ENCODE measurements at places on chromosomes 5 and 9.
A peak's percentile ranks its signal among the peaks of the same experiment; 100 is the strongest.

DNA sequence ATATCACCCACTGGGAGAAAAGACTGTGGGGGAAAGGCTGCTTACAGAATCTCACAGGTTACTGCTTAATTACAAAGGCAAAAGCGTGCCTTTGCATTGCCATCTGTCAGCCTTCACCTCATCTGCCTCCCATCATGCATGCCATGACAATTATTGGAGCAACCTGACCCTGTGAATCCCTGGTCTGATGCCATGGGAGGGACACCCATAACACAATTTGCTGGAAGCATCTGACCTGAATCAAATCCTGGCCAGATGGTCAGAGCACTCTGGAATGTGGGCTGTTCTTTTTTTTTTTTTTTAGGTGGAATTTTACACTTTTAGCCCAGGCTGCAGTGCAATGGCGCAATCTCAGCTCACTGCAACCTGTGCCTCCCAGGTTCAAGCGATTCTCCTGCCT is 11.6 kb upstream of the RETREG1 start:
- no peak for DNase-seq

DNA sequence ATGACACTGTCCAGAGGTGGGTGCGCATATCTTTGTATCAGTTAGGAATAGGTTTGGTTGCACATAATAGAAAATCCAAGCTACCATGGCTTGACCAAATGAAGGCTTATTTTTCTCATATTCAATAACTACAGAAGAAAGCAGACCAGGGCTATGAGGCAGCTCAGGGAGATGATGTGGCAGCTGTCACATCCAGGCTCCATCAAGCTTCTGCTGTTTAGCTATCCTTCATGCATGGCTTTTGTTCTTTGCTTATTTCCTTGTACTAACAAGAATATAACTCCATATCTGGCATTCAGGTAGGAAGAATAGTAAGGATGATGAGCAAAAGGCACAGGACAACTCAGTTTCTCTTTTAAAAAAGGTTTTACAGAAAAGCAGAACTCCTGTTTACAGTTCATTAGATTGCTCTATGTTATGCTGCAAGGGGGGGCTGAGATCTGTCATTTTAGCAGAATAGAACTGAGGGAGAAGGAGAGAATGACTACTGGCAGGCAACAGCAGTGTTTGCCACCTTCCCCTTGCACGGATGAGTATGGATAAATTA is 336.1 kb downstream of the MLLT3 start:
- DNase-seq: no peak

GRCh38 chr9:37453827-37454226 is 11.4 kb downstream of the ZBTB5 start:
- DNase-seq: no peak

GRCh38 chr9:135183528-135184180 is 96.2 kb downstream of the OLFM1 start:
- DNase-seq: no peak

DNA sequence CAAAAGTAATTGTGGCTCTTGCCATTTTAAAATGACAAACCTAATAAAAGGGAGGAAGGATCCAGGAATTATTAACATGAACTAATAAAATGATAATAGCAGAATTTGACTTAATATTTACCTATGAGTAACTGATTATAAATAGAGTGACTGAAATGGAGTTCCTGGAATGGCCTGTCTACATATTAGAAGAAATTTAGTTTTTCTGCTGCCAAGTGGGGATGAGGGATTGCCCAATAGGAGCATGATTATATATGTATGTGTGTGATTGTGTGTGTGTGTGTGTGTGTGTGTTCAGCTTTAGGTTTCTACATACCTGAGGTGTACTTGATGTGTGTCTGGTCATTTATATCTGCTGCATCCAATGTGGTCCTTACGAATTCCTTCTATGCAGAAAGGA is 36.6 kb upstream of the ITGA1 start:
- no peak for DNase-seq

DNA sequence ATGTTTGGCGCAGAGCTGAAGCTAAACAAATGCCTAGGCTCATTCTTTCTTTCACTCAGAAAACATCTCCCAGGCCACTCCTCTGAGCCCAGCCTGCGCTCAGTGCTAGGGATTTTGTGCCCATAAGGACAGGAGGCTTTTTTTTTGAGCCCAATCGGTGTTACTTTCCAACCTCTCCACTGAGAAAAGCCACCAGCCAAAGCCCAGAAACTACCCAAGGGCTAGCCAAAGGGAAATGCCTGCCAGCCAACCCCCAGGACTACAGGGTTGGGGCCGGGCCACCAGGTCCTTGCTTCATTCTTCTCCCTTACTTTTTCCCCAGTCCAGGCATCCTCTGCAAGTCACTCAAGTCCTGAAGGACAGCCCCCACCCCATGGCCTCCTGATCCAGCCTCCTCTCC is 134.7 kb downstream of the PAX5 start:
- DNase-seq: no peak

- DNase-seq: no peak
Observed at GRCh38 chr9:74735761-74736160, 152.0 kb downstream of the TRPM6 start.

DNA sequence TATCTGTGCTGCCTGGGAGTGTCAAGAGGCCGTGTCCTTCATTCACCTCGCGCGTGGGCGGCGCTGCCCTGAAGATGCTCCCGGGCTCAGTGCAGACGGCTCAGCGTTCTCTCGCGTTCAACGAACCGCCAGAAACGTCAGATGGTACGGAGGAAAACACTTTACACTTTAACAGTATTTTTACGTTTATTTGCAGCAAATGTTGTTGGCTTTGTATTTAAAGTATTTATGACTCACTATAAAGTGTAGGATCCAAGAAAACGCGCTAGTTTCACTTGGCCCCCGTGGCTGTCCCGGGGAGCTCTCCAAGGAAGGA is 544 bp upstream of the ERCC6L2 start:
- peak; percentile 27 for DNase-seq

DNA sequence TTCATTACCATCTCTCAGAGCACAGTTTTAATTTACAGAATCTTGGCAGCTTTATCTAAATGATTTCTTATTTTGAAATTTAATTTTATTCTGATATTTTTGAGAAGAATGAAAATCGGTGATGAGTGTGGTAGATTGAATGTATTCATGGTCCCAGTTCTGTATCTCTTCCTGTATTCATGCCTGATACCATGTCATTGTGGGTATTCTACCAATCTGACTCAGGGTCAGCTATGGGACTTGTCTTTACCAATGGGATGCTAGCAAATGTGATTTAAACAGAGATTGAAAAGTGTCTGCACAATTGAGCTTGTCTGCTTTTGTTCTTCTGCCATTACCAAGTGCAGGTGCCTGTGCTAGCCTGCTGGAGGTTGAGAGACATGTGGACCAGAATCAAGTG is 17.8 kb upstream of the ZNF618 start:
- DNase-seq: no peak

GRCh38 chr5:173672891-173673290 is 56.4 kb upstream of the BOD1 start:
- DNase-seq: no peak

- no peak for DNase-seq
Observed at GRCh38 chr5:100860407-100860806, 42.7 kb downstream of the ST8SIA4 start.

GRCh38 chr9:86876621-86877196 is 70.6 kb downstream of the GAS1 start:
- no peak for DNase-seq

DNA sequence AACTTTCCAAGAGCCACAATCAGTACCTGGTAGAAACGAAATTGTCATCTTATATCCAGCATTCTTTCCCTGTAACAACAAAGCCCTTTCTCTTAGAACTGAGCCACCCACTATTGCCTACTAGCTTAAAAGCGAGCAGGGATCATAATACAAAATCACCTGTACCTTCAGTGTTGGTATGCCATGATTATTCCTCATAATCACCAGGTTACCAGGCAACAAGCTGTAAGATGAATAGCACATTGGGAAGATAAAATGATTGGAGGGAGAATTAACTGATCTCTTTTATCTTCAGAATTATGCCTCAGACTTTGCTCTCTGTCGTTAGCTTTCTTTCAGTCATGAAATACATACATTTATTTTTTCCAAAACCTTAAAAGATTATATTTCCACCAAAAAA is 345.6 kb downstream of the PRELID2 start:
- DNase-seq: no peak

DNA sequence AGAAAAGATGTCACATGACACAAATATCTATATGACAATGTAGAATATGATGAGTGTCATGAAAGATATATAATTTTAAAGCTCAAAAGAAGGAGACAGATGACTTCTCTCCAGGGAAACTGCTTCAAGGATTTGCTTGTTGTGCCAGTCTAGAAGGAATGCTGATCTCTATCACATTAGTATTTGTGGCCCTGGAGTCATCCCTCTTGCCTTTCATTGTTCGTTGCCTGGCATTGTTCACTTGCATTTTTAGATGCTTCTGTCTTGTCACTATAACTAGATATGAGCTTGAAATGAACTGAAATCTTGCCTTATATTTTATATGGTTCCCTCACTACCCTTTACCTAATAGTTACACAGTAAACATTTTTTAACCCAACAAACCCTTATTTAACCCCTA is 207.5 kb downstream of the ZNF608 start:
- DNase-seq: no peak

DNA sequence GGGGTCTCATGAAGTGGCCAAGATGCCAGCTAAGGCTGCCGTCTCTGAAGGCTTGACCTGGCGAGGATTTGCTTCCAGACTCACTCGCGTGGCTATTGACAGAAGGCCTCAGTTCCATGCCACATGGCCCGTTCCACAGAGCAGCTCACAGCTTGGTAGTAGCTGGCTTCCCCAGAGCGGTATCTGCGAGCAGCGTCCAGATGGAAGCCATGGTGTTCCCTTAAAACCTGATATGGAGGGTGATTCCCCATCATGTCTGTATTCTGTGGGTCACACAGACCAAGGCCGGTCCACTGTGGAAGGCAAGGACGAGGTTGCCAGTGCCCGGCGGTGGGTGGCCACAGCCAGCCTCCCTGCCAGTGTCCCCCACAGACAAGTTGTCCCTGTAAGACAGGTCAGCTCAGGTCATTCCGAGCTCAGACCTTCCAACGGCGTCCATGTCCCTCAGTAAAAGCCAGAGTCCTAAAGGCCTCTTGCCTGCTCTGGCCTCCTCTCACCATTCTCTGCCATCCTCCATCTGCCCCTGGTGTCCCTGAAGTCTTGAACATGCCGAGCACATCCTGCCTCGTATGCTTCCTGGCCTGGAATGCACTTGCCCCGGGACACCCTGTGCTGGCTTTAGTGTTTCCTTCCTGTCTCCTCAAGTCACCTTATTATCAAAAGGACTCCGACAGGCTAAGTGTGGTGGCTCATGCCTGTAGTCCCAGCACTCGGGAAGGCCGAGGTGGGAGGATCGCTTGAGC is 61.3 kb upstream of the LRRTM2 start:
- peak; percentile 28 for DNase-seq

DNA sequence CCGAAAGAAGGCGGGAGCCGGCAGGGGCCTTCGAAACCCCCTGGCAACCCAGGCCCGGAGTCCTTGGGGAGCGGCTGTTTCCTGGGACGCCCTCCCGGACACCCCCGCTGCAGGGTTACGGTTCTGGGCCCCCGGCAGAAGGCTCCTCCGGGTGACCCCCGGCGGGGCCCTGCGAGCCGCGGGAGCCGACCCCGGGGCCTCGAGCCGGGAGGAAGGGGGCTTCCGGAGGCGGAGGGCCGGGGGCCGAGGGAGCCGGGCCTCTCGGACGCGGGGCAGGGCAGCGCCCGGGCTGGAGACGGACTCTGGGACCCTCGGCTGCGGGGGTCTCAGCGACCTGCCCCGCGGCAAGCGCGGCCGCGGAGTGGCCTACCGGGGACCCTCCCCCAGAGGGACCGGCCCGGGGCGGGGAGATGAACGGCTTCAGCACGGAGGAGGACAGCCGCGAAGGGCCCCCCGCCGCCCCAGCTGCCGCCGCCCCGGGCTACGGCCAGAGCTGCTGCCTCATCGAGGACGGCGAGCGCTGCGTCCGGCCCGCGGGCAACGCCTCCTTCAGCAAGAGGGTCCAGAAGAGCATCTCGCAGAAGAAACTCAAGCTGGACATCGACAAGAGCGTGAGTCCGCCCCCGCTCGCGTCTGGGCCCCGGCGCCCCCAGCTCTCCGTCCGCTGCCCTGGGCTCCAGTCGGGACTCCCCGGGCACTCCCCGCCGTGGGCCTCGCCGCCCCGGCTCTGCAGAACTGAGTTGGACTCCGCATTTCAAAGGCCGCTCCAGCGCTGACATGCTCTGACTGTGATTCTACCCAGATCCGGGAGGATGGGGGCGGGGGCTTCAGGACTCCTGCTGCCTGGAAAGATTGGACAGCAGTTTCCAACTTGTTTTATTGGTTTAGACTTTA is 645 bp downstream of the SAP30L start:
- peak; percentile 62 for DNase-seq

DNA sequence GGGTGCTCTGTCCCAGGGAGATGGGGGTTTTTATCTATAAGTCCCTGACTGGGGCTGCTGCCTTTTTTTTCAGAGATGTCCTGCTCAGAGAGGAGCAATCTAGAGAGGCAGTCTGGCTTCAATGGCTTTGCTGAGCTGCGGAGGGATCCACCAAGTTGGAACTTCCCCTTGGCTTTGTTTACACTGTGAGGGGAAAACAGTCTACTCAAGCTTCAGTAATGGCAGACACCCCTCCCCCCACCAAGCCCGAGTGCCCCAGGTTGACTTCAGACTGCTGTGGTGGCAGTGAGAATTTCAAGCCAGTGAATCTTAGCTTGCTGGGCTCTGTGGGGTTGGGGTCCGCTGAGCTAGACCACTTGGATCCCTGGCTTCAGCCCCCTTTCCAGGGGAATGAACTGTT is 375.8 kb downstream of the RAB3C start:
- DNase-seq: no peak

DNA sequence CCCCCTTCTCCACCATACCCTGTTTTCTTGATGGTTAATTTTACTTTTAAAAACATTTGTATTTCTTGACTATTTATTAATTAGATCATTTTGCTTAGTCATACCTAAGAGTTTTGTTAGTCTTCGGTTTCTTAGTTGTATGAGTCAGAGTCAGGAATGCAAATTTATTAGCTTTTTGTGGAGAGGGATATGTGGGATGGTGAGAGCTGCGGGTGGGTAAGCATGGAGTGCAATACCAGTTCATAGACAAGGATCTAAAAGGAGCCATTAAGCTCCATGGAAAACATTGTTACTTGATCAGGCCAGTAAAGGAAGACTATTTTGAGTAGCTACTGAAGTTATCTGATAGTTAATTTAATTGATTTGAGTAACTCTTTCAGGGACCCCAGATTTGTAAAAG is 77.5 kb downstream of the ZSWIM6 start:
- DNase-seq: no peak

DNA sequence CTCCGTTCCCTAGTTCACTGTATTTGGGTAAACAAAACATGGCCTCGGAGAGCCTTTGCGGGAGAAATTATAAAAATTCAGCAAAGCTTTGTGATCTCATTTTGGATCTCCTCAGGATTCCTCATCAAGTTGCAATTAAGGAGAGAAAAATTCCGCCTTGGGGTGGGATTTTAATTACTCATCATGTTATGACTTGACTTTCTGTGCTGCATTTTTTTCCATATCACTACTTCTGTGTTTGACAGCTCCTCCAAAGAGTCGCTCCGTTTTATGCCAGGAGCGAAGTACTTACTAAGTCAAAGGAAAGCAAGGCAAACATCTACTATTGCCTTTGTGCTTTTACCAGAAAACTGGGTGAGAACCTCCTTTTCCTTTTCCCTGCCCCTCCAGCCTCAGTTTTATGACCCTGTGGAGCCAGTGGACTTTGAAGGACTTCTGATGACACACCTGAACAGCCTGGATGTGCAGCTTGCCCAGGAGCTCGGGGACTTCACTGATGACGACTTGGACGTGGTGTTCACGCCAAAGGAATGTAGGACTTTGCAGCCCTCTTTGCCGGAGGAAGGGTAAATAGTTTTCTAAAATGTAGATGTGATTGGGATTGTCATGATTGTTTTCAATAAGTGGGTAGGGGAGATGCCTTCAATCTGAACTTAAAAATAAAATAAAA is 71.5 kb downstream of the DOCK8 start:
- no peak for DNase-seq
